ENCODE measurements at places on chromosomes 3 and 15.
A peak's percentile ranks its signal among the peaks of the same experiment; 100 is the strongest.

DNA sequence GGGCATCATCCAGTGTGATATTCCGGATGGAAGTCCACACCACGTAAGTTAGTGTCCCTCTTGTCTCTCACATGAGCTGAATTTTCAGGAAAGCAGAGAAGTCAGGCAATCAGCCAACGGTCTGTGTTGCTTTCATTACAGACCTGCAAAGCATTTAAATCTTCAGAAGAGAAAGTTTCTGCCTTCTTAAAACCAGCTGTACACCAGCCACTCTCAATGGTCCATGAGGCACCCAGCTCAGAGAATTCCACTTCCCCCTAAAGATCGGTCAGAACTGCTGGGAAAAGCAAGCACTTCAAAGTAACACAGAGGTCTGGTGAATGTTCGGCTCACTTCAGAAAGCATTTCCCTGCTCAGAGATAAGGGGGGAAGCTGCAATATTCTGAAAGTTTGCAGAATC, 903.7 kb downstream of the EPHA3 start:
- DNase-seq = peak; percentile 71

DNA sequence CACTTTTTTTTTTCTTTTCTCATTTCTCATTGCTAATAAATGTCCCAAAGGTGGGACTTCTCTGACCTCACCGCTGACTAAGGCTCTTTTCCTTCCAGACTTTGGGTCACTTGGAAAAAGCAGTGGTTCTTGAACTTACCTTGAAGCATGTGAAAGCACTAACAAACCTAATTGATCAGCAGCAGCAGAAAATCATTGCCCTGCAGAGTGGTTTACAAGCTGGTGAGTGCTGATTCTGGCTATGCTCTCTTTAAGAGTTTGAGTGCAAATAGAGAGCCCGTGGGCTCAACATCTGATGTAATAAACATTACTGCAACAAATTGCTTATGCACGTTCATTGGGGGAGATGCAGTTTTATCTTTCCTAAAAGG, 2.0 kb downstream of the BHLHE40 start:
- DNase-seq = peak; percentile 62

- no peak for DNase-seq
Observed at GRCh38 chr15:25728816-25729215, 134.3 kb downstream of the ATP10A start.

GRCh38 chr3:156750874-156751245, 75.3 kb upstream of the LEKR1 start:
- peak; percentile 38 for DNase-seq

GRCh38 chr15:99452010-99452409, 113.8 kb upstream of the MEF2A start:
- no peak for DNase-seq

- no peak for DNase-seq
Observed at GRCh38 chr15:70672081-70672480, 91.3 kb downstream of the UACA start.

DNA sequence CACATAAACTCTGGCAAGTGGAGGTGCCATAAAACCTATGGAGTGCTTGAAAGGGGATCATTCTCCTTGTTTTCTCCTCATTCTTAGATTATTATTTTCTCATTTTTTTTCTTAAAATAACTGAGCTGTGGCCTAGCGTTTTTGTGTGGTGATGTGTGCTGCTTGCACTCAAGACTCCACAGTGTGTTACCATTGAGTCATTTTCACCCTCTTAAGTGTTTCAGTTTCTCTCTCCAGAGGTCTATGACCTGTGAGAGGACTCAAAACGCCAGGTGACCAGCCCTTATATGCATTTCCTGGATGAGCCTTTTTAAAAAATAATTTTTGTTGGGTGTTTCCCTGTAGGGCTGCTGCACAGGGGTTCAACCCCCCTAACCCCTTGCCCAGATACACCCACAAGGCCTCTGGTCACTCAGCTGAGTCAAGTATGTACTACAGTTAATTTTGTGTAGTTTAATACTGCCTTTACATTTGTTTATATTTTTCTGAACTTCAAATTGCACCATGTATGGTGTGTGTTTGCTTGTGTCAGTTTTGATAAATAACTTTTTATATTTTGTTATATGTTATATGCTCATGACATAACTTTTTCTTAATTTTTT, 15.4 kb upstream of the BTLA start:
- DNase-seq = peak; percentile 49

- no peak for DNase-seq
Observed at GRCh38 chr3:14583548-14584091, 43.5 kb upstream of the GRIP2 start.

GRCh38 chr15:39149636-39150150, 431.2 kb upstream of the THBS1 start:
- DNase-seq = no peak

- no peak for DNase-seq
Observed at GRCh38 chr15:29593629-29594028, 228.6 kb downstream of the TJP1 start.

GRCh38 chr3:81743096-81744025, 18.1 kb downstream of the GBE1 start:
- DNase-seq = peak; percentile 99

DNA sequence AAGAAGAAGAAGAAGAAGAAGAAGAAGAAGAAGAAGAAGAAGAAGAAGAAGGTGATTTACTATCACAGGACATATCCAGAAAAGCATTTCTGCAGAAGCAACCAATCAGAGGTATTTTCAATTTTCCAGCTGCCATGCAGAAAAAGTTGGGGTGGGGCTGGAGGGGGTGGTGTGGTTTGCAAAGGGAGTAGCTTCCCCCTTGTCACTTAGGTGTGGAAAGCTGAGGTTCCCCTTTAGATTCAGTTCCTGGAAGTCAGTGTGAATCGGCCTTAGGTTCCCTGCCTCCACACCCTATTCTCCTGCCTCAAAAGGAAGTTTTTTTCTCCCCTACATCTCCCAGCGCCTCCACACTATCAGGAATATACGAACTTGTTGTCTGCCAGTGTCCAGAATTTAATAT, 276.7 kb upstream of the ARRDC4 start:
- no peak for DNase-seq

DNA sequence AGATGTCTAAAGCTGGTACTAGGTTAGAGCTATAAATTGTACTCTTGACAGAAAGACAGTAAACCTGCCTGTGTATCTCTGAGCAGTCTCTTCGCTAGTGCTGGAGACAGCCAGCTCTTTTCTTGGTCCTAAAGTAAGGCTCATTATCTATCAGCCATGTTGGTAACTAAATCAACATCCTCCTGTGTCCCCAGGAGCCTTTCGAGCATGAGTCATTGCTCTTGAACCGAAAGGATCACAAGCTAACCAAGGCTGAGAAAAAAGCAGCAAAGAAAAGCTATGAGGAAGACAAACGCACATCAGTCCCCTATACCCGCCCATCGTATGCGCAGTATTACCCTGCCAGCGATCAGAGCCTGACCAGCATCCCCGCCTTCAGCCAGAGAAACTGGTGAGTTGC, 25.0 kb upstream of the TEX264 start:
- peak; percentile 49 for DNase-seq

GRCh38 chr15:23370578-23370977, 16.0 kb downstream of the GOLGA8S start:
- DNase-seq = no peak

- DNase-seq = peak; percentile 81
Observed at GRCh38 chr15:35427091-35427490, 118.9 kb downstream of the DPH6 start.

- DNase-seq = peak; percentile 1
Observed at GRCh38 chr3:61371123-61371522, 119.9 kb upstream of the FHIT start.

All from cardiac fibroblast (primary cell).